ENCODE measurements at places on chromosomes 3 and 15. TPM values are rescaled to one million over a fixed set of nuclear protein-coding genes. Genes with fewer than 3 reads are reported as not detected.

The SHC4 gene
- total RNA-seq: 5.7 TPM

DNA sequence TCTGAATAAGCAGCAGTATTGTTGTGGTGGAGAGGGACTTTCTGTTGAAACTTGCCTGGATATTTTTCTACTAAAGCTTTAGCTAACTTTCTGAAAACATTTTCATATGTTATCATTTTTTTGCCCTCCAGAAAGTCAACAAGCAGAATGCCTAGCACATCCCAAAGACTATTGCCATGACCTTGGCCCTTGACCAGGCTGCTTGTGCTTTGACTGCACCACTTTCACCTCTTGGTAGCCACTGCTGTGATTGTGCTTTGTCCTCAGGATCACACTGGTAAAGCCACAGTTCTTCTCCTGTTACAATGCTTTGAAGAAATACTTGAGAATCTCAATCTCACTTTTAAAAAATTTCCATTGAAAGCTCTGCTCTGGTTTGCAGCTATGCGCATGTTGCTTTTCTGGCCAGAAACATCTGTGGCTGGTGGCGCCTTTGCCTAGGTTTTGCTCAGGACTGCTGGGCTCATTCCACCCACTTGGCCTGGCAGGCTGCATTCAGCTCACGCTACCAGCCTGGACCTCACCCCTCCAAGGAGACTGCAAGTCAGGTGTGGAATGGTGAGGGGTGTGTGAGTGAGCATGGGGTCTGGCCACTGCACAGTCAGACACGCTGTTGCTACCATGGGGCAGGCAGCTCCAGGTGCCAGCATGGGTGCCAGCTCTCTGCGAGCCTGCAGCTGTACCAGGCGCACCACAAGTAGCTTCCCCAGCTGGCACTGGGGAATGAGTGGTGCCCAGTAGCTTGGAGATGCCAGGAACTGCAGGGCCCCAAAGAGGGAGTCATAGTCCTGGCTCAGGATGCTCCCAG lies 89.8 kb upstream of the TNFSF10 start:
- H3K27me3 ChIP-seq: no peaks in the 10 kb centered on the region
- H3K4me3 ChIP-seq: no peak overlapping the region
- no peaks in the 10 kb centered on the region for H3K36me3 ChIP-seq

DNA sequence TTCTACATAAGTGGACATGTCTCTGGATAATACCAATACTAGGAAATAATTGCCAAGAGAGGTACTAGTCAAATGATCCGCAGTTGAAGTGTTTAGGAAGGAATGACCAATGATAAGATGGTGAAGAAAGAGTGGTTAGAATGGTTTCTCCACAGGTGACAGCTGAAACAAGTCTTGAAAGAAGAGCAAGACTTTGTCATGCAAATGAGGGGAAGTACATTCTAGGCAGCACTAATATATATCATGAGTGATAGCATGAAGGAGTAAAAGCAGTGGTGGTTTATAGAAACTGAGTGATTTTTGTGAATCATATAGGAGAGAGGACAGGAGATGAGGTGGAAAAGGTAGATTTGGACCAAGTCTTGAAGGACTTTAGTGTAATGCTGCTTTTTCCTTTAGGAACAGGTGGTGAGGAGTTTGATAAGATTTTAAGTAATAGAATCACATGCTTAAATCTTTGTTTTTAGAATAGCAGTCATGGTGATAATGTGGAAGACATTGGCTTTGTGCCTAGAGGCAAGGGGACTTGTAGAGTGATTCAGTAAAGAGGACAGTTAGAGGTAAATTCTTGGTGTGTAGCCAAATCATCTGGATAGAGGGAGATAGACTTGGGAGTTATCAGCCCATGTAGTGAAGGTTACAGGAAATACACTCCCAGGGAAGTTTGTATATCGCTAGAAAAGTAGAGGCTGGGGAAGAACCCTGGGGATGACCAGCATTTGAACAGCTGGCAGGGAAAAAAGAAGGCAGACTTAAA lies 31.9 kb downstream of the SLMAP start:
- no peak overlapping the region for H3K4me3 ChIP-seq
- no peaks in the 10 kb centered on the region for H3K36me3 ChIP-seq
- no peak for DNase-seq
- H3K27ac ChIP-seq: no peak overlapping the region

- no peaks in the 10 kb centered on the region for H3K27me3 ChIP-seq
- H3K4me1 ChIP-seq: no peaks in the 10 kb centered on the region
- no peak overlapping the region for H3K27ac ChIP-seq
- DNase-seq: no peak
- H3K36me3 ChIP-seq: no peaks in the 10 kb centered on the region
Measured at GRCh38 chr15:67937153-67937761, 97.4 kb upstream of the RNU6-1 start.

DNA sequence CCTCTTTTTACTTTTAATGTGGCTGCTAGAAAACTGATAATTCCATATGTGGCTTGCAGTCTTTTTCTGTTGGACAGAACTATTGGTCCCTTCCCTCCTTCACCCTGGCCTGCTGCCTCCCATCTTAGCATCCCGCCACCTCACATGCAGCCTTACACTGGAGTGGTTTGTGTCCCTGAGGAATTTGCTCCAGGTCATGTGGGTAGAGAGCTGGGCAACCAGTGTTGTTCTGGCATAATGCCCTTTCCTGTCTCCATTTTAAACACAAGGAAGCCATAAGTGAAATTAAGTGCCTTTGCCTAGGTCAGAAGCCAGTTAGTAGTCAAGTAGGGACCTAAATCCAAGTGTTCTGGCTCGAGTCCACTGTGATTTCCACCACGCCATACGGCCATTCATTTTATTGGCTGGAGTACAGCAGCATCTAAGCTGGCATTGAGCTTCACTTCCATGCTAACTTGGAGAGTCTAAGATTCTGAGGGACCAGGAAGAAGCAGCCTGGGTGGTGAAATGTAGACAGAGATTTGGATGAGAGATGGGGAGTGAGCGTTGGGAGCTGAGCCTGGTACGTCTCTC lies 46.0 kb upstream of the PLXNA1 start:
- H3K27ac ChIP-seq: no peak overlapping the region
- no peaks in the 10 kb centered on the region for H3K27me3 ChIP-seq
- no peaks in the 10 kb centered on the region for H3K4me1 ChIP-seq

GRCh38 chr3:81289676-81290075 lies 471.8 kb downstream of the GBE1 start:
- no peak overlapping the region for H3K4me3 ChIP-seq
- no peak for DNase-seq
- H3K36me3 ChIP-seq: no peaks in the 10 kb centered on the region
- H3K27ac ChIP-seq: no peak overlapping the region
- no peaks in the 10 kb centered on the region for H3K4me1 ChIP-seq

- no peaks in the 10 kb centered on the region for H3K4me1 ChIP-seq
- H3K27ac ChIP-seq: no peak overlapping the region
- H3K4me3 ChIP-seq: no peak overlapping the region
- H3K36me3 ChIP-seq: no peaks in the 10 kb centered on the region
Measured at GRCh38 chr3:158839966-158840365, 38.1 kb downstream of the MFSD1 start.

Measured in CD8-positive, alpha-beta memory T cell (primary cell).